ENCODE measurements at places on chromosomes 6 and 20. TPM values are rescaled to one million over a fixed set of nuclear protein-coding genes. Genes with fewer than 3 reads are reported as not detected.

GRCh38 chr20:22691369-22692118 is 107.2 kb upstream of the FOXA2 start:
- H3K4me3 ChIP-seq = no peak overlapping the region
- no peaks in the 10 kb centered on the region for H3K36me3 ChIP-seq
- peaks cover 12% of the 10 kb centered on the region for H3K27me3 ChIP-seq
- no peak overlapping the region for H3K27ac ChIP-seq

GRCh38 chr6:35782424-35782823 is 1.6 kb downstream of the CLPSL1 start:
- H3K4me1 ChIP-seq = peaks cover 5% of the 10 kb centered on the region
- H3K27ac ChIP-seq = no peak overlapping the region
- peaks cover 63% of the 10 kb centered on the region for H3K27me3 ChIP-seq
- H3K36me3 ChIP-seq = peaks cover 2% of the 10 kb centered on the region
- DNase-seq = no peak

Gene MICB
- total RNA-seq = 17.6 TPM

Gene NQO2
- 9.2 TPM for total RNA-seq

Gene HRH3
- not detected for total RNA-seq

Measured in T-helper 17 cell (primary cell).